ENCODE measurements at places on chromosomes 5 and 9.

- DNase-seq: no peak
Observed at GRCh38 chr5:64509828-64510227, 4.0 kb downstream of the RGS7BP start.

DNA sequence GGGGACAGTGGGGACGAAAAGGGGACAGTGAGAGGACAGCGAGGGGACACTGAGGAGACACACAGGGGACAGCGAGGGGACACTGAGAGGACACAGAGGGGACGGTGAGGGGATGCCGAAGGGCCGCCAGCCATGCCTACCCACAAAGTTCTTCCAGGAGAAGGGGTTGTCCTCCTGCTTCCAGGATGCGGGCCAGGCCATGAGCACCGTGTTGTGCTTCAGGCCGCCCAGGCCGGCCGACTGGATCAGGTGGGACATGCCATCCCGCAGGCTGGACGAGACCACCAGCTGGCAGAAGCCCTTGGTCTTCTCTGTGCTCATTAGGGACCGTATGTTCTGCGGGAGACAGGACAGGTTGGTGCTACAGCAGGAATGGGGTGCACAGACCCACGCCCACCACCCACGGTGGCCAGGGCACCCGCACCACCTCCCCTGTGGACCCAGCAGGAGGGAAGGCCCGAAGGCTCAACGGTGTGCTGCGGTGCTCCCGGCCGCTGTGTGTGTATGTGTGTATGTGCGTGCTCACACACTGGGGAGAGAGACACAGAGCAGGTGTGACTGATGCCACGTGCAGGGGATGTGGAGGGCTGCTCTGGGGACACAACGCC lies 46.6 kb downstream of the SLC12A7 start:
- DNase-seq: no peak

- no peak for DNase-seq
Observed at GRCh38 chr5:36561601-36562000, 44.8 kb upstream of the SLC1A3 start.

GRCh38 chr5:168055141-168055683 lies 236.2 kb upstream of the WWC1 start:
- no peak for DNase-seq

- DNase-seq: peak; percentile 27
Observed at GRCh38 chr5:18745042-18745987, 1111.1 kb downstream of the TAF11L14 start.

DNA sequence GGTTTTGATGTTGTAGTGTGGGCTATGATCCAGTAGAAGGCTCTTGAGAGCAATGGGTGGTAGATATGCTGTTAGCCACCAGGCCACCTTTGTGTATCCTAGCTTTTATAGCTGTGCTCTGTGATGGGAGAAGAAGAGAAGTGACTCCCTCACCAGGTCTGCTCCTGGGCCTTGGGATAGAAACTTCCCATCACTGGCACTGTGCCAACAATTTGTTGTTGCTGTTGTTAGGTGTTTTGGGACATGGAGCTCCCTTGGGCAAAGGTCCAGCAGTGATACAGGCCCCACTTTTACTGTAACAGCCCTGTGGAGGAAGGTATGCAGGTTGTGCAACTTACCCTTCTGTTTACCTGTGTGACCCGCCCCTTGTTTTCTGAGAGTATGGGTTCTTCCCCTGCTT lies 570.9 kb upstream of the GRIN3A start:
- no peak for DNase-seq

GRCh38 chr5:124952566-124952965 lies 206.1 kb upstream of the ZNF608 start:
- DNase-seq: no peak

DNA sequence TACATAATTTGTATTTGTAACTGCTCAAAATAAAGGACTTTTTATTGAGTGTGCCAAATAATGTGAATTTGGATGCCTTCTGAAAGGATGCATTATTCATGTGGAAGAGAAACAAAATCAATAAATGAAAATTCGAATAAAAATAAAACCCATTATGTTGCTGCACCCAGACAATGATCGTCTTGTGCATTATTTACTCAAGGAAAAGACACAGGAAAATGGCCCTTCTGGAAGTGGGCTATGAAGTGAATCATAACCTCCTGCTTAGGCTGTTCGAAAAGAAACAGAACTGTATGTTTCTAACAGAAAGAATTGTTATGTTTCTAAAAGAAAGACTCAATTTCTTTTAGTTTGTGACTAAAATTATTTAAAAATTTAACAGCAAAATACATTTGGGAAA lies 168.9 kb upstream of the NFIB start:
- DNase-seq: no peak

DNA sequence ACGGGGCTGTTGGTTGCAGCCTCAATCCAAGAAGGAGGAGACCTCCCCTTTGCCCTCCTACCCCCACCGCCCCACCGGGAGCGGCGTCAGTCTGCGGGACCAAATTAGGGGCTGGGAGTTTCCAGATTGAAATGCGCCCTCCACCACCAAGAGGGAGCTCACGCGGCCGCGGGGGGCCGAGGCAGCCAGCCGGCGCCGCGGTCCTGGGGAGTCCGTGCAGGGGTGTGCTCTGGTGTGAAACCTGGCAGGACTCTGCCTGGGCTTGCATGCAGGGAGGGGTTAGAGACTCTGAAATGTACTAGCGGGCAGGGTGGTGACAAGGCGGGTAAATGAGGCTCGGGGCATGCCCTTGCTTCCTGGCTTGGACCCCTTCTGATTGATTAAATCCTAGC lies 989 bp upstream of the FBN2 start:
- no peak for DNase-seq

DNA sequence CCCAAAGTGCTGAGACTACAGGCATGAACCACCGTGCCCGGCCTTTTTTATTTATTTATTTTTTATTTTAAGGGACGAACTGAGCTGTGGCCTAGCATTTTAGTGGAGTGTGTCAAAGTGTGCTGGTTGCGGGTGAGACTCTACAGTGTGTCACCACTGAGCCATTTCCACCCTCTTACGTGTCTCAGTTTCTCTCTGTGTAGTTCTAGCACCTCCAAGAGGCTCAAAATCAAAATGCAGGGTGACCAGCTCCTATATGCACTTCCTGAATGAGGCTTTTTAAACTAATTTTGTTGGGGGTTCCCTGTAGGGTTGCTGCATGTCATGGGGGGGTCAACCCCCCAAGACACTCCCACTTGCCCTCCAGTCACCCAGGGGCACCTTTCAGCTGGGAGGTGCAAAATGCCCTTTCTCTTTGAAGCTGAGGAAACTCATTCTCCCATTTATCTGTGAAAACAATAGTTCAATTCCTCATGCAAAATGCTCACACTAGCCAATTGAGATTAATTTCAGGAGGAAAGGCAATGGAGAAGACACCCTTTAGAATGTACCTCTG lies 69.3 kb downstream of the COL15A1 start:
- DNase-seq: no peak

DNA sequence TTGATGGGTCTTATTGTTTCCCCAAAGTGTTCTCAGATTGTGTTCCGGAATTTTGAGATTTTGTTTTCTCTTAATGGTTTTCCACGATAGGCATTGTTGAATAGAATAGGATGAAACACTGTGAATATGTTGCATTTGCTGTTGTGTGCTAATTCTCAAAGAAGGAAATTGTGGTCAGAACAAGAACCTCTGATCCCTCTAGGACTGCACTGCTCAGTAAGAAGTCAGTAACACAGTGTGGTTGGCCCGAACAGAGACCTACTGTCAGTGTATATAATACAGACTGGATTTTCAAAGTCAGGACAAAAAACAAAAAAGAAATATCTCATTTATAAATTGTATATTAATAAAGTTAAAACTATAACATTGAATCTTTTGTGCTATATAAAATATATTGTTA lies 494.8 kb downstream of the MAT2B start:
- no peak for DNase-seq

DNA sequence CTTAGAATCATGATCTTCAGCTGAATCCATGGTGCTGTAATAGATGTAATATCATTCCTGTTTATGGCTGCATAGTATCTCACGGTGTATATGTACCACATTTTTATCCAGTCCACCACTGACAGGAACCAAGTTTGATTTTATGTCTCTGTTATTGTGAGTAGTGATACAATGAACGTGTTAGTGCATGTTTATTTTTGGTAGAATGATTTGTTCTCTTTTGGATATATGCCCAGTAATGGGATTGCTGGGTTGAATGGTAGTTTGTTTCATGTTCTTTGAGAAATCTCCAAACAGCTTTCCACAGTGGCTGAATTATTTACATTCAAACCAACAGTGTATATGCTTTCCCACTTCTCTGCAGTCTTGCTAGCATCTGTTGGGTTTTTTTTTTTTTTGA lies 175.1 kb upstream of the CDH10 start:
- DNase-seq: no peak

GRCh38 chr5:126139086-126139485 lies 284.1 kb upstream of the GRAMD2B start:
- no peak for DNase-seq

All from stimulated activated naive B cell treated with anti-CD40 and anti-IgM and Interleukin-4, amounts not matched to agents 10 μg/mL and 1 μg/mL and 100 μg/mL, for 72 hours (primary cell).